ENCODE measurements at places on chromosomes 1 and 21.

DNA sequence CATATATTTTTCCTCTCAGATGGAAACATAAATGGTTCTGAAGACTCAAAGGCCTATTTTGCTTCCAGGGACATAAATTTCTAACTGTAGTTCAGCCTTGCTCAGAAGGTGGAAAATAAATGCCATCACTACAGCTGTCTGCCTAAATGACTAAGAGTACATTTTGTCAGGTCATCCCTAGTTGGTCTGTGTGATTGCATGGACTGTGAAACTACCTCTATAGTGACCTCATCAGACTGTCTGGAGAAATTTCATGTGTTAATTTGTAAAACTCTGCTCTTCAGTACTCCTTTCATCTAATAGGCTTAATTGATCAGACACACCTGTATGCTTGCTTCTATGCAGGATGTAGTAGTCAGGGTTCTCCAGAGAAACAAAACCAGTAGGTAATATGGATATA, 886.9 kb downstream of the AMY1C start:
- no peak for DNase-seq

- DNase-seq = no peak
Measured at GRCh38 chr1:235763962-235764361, 102.7 kb downstream of the LYST start.

- no peak for DNase-seq
Measured at GRCh38 chr1:3948344-3948743, 48.3 kb upstream of the C1orf174 start.

DNA sequence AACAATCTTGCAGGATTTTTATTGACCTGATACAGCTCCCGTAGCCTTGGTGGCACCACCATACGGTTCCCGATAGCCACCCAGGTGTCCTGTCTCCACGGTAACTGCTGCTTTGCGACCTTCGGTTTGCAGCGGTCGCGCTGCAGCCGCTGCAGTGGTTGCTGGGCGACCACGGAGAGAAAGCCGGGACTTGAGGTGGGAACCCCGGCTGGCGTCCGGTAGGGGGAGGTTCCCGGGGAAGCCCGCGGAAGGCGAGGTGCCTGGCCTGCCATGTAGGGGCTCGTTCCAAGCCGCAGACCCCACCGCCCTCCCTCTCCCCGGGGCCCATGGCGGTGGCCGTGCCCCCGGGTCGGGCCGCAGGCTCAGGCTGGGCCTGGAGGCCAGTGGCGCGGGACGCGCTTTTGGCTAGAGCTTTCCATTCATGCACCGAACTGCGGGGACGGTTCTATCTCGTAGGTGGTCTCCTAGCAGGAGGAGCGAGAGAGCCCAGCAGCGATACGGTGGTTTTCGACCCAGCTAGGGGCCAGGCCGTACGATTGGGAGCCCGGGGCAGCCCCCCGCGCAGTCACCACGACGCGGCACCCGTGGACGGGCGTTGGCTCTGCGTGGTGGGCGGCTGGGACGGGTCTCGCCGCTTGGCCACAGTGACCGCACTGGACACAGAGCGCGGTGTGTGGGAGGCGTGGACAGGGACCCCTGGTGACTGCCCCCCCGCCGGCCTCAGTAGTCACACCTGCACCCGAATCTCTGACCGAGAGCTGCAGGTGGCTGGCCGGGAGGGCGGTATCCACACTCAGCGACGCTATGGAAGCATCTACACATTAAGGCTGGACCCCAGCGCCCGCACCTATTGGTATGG, at the start of gene KLHDC9:
Gene KLHDC9 (plus strand): TSS at position 152 of the 859 bp plus-strand sequence. CDS start 175 bp downstream, at position 327.
- peak; percentile 91 for DNase-seq

GRCh38 chr1:229941831-229942230, 125.2 kb upstream of the GALNT2 start:
- DNase-seq = no peak

DNA sequence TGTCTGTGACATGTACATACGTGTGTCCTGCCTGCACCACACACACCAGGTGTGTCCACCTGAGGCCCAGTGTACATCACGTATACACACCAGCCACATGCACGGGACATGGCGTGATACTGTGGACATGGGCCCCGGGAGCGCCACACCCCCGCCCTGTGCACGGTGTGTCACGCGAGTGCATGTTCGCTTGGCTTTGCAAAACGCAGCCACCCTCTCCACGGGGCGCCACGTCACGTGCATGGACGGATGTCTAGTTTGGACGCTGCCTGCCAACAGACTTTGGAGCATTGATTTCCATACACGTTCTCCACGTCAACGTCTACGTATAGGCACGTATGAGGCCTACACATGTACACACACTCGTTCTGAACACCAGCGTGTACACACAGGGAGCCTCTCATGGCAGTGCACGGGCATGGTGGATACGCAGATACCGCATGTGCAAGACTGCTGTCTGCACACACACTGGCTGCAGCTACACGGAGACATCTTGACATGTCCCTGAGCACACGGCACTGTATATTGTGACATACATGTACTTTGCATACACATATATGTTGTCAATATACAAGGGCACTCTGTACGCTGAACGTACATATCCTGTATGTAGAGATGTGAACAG, 2.7 kb downstream of the TMEM240 start:
- no peak for DNase-seq

- DNase-seq = no peak
Measured at GRCh38 chr1:145696630-145696960, 10.6 kb downstream of the PDZK1 start.

GRCh38 chr1:54567961-54568360, 19.9 kb downstream of the ACOT11 start:
- DNase-seq = peak; percentile 42

DNA sequence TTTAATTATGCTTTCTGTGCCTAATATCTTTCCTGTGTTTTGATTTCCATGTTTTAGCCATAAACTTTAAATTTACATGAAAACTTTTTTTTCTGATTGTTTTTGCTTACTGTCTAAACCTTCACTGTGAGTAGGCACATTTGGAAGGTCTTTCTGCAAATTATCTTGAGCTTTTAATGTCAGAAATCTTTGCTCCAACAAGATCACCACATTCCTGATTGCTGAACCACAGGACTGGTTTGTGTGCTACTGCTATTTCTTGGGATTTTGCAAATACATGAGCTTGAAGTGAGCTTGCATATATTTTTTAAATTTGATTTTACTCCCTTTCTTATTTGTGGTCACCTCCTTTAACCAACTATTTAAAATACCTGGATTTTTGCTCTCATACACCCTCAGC, 61.3 kb downstream of the PTBP2 start:
- no peak for DNase-seq

- DNase-seq = no peak
Measured at GRCh38 chr1:7646164-7646563, 124.9 kb upstream of the VAMP3 start.

GRCh38 chr21:42981214-42981523, 6.8 kb downstream of the PKNOX1 start:
- no peak for DNase-seq

GRCh38 chr1:244316407-244316806, 135.3 kb downstream of the ADSS2 start:
- DNase-seq = no peak

- DNase-seq = no peak
Measured at GRCh38 chr1:65011983-65012382, 45.6 kb upstream of the JAK1 start.

GRCh38 chr1:51445351-51446090, 73.5 kb downstream of the EPS15 start:
- DNase-seq = no peak

GRCh38 chr1:73564294-73564693, 633.7 kb downstream of the LRRIQ3 start:
- no peak for DNase-seq

GRCh38 chr1:30704765-30705509, 18.4 kb downstream of the MATN1 start:
- no peak for DNase-seq

- no peak for DNase-seq
Measured at GRCh38 chr1:232134365-232134764, 495.6 kb downstream of the SIPA1L2 start.

GRCh38 chr1:226438007-226438406, 30.1 kb upstream of the PARP1 start:
- DNase-seq = no peak

DNA sequence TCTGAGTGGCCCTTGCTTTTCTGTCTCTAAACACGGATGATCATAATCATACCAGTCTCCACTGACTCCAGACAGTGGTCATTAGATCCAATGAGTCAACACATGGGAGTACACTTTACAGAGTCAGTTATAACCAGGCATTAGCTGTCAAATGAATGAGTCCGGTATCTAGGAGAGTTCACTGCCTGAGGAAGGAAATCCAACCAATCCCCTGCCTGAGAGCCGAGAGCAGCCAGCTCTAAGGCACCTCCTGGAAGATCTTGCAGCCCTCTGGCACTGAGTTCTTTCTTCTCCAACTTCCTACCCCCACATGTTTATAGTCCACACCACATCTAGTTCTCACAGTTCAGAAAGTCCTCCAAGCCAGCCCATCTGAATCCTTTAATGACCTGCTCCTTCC, 29.4 kb upstream of the RBM15 start:
- no peak for DNase-seq

- DNase-seq = peak; percentile 72
Measured at GRCh38 chr1:196933531-196934189, 9.9 kb upstream of the CFHR2 start.

GRCh38 chr1:183030053-183030452, 6.8 kb downstream of the LAMC1 start:
- no peak for DNase-seq

GRCh38 chr1:162633081-162633762, 958 bp downstream of the DDR2 start:
- DNase-seq = no peak

DNA sequence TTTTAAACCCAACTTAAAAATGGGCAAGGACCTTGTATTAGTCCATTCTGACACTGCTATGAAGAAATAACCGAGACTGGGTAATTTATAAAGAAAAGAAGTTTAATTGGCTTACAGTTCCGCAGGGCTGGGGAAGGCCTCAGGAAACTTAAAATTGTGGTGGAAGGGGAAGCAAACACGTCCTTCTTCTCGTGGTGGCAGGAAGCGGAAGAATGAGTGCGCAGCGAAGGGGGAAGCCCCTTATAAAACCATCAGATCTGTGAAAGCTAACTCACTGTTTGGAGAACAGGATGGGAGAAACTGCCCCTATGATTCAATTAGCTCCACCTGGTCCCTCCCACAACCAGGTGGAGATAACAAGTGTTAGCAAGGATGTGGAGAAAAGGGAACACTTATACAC, 237.7 kb downstream of the SEC16B start:
- DNase-seq = no peak

- no peak for DNase-seq
Measured at GRCh38 chr1:7988576-7988975, 27.1 kb downstream of the PARK7 start.

GRCh38 chr1:17161926-17162800, 42.8 kb upstream of the PADI1 start:
- DNase-seq = no peak

DNA sequence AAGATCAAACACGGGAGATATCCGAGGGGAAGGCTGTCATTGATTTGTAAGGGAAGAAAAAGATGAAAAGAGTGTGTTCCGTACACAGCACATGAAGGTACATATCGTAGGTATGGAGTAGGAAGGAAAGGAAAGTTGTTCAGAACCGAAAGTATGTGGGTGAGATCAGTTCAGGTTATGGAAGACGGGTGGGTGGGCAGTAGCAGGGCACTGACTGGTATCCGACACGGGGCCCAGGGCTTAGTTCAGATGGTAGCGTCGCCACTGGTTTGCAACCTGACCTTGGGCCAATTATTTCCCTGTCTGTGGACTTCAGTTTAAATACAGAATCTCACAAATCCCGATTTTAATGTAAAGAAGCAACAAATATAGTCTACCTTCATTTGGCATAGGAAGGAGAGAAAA, 27.8 kb upstream of the A3GALT2 start:
- DNase-seq = no peak

- no peak for DNase-seq
Measured at GRCh38 chr1:240295811-240296210, 204.1 kb downstream of the FMN2 start.

- no peak for DNase-seq
Measured at GRCh38 chr1:31814631-31815306, 1.1 kb downstream of the SPOCD1 start.

DNA sequence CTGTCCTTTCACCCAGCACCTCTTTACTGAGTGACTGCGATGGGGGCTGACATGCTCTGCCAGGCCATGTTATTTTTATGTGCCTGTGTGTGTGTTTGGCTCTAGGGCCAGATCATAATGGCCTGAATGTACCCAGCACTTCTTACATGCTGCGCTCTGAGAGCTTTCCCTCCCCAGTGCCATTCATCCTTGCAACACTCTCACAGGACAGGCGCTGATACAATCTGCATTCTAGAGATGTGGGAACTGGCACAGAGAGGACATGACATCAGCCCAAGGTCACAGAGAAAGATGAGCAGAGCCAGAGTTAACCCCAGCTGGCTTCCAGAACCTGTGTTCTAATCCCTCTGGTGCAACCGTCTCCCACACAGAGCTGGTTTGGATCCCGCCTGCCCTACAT, 54.5 kb downstream of the ARHGEF10L start:
- DNase-seq = no peak

GRCh38 chr1:116134476-116134773, 23.2 kb downstream of the MAB21L3 start:
- no peak for DNase-seq

- no peak for DNase-seq
Measured at GRCh38 chr1:183675381-183675780, 22.3 kb upstream of the APOBEC4 start.

- DNase-seq = peak; percentile 36
Measured at GRCh38 chr1:46487818-46488218, 1.8 kb upstream of the DMBX1 start.

GRCh38 chr1:198387587-198387986, 152.9 kb downstream of the ATP6V1G3 start:
- DNase-seq = no peak

- DNase-seq = no peak
Measured at GRCh38 chr1:80825067-80825466, 975.7 kb upstream of the ADGRL2 start.

GRCh38 chr1:41813226-41813625, 105.5 kb downstream of the HIVEP3 start:
- no peak for DNase-seq

GRCh38 chr1:21514245-21514644, 5.0 kb downstream of the ALPL start:
- no peak for DNase-seq

GRCh38 chr1:216820345-216820744, 97.1 kb upstream of the ESRRG start:
- DNase-seq = no peak

DNA sequence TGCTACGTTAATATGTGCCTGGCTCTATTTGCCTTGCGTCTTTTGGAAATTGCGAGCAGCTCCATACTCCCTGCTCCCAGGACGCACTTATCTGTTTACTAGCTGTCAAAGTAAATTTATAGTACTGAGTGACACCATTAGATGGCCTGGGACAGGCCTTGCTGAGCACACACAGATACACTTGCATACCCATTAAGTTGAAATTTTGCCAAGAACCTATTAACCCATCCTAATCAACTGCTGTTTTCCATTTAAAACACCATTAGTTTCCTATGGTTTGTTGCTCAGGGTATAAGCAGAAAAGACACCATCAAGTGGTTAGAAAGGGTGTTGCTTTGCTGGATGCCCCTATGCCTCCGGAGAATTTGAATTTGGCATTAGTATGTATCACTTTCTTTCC, 187.3 kb downstream of the SLC44A5 start:
- no peak for DNase-seq

All from posterior vena cava (tissue), 2 donors.